ENCODE measurements at places on chromosomes 7 and 10.

GRCh38 chr7:71429083-71429482 is 297.1 kb downstream of the GALNT17 start:
- DNase-seq = no peak

GRCh38 chr10:18619016-18619415 is 32.4 kb downstream of the NSUN6 start:
- no peak for DNase-seq

GRCh38 chr10:13859979-13860654 is 273.4 kb downstream of the PRPF18 start:
- DNase-seq = no peak

DNA sequence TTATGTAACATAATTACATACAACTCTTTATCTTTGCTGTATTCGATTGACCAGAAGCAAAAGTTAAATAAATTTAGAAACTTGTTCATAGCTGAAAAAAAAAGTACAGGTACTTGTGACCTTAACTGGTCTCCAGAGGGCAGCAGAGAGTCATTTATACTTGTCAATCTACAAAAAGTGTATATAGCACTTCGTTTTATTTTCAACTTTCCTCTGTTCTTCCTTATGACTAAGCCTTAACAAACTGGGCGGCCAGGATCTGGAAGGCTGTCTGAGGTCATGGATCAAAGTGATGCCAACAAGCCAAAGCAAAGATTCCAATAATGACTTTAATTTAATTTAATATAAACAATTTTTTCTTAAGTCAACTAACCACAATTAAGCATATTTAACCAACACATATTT is 29.8 kb downstream of the C10orf67 start:
- peak; percentile 71 for DNase-seq

DNA sequence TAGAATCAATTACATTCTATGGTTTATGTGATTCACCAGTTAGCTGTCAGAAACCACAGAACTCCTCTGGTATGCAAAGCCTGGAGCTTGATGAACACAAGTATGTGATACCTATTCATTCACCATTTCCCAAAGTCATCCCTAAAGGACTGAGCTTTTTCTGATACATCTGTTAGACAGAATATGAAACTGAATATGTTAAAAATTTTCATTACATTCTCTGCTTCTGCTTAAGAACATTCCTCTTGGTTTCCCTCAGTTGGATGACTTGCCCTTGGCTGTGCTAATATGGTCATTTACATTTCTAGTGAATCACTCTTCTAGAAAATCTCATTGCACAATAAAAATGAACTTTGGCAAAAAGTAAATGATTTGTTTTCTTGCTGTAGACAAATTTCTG is 10.8 kb upstream of the PON1 start:
- DNase-seq = no peak

DNA sequence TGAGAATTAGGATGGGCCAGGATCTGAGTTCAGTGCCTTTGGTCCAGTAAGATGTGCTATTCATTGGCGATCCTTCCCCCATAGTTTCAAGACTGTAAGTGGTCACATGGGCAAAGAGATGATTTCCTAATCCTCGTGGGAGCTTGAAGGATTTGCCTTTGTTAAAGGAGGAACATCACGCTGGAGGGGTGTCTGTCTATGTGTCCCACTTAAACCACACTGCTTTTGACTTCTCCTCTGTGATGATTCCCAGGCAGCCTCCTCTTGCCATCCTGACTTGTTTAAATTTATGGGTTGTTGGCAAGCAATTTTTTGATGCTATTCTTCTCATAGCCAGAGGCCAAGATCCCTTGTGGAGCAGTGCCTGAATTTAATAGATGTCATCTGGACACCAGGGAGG is 154.0 kb downstream of the TCF7L2 start:
- no peak for DNase-seq
